ENCODE measurements at places on chromosomes 3 and 15.

GRCh38 chr15:56782306-56782705 lies 49.0 kb upstream of the ZNF280D start:
- DNase-seq: no peak

GRCh38 chr3:55868347-55868746 lies 381.2 kb upstream of the WNT5A start:
- DNase-seq: no peak

- no peak for DNase-seq
Observed at GRCh38 chr3:14214764-14215163, 36.1 kb downstream of the LSM3 start.

GRCh38 chr3:127067116-127067910 lies 84.4 kb downstream of the PLXNA1 start:
- no peak for DNase-seq

- DNase-seq: peak; percentile 87
Observed at GRCh38 chr15:56871185-56871584, 47.3 kb upstream of the TCF12 start.

- DNase-seq: no peak
Observed at GRCh38 chr3:66577426-66578203, 76.8 kb upstream of the LRIG1 start.

DNA sequence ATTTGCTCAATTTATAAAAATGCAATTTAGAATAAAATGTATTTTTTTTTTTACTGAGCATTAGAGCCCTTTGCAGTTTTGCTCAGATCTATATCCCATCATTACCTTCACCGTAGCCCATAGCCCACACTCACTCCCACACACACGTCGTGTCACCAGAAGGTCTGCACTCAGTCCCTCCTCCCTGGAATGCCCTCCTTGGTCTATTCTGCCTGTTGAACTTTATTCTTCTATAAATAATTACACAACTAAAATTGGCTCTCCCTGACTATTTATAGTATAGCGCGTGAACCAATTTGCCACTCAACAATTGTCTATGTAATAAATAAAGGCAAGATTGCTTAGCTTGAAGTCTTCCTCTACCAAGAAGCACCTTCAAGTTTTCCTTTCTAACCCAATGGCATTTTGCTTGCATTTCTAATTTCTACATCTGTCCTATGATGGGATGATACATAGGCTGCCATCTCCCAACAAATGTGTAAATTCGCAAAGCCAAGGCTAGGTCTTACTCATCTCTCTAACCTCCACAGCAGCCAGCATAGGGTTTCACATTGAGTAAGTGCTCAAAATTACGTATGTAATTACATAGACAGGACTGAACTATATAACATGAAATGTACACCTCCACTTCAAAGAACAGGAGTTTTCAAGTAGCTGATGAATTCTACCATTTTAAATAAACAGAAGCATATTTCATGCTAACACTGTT lies 172.0 kb upstream of the HES1 start:
- no peak for DNase-seq

- no peak for DNase-seq
Observed at GRCh38 chr3:152339881-152340505, 71.3 kb downstream of the MBNL1 start.

DNA sequence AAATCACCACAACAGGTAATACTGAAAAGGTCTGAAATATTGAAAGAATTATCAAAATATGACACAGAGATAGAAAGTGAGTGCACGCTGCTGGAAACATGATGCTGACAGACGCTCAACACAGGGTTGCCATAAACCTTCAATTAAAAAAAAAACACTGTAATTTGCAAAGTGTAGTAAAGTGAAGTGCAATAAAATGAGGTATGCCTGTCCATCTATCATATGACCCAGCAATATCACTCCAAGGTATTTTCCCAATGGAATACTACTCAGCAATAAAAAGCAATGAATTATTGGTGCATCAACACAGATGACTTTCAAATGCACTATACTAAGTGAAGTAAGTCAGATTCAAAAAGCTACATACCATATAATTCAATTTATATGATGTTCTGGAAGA lies 47.6 kb upstream of the SLC12A8 start:
- no peak for DNase-seq

- DNase-seq: no peak
Observed at GRCh38 chr15:85687329-85687728, 107.4 kb downstream of the KLHL25 start.

GRCh38 chr3:198017090-198017489 lies 57.1 kb downstream of the LMLN start:
- no peak for DNase-seq

- DNase-seq: peak; percentile 32
Observed at GRCh38 chr3:29805757-29806156, 524.9 kb downstream of the RBMS3 start.

- no peak for DNase-seq
Observed at GRCh38 chr15:79219393-79220056, 63.0 kb upstream of the ANKRD34C start.

DNA sequence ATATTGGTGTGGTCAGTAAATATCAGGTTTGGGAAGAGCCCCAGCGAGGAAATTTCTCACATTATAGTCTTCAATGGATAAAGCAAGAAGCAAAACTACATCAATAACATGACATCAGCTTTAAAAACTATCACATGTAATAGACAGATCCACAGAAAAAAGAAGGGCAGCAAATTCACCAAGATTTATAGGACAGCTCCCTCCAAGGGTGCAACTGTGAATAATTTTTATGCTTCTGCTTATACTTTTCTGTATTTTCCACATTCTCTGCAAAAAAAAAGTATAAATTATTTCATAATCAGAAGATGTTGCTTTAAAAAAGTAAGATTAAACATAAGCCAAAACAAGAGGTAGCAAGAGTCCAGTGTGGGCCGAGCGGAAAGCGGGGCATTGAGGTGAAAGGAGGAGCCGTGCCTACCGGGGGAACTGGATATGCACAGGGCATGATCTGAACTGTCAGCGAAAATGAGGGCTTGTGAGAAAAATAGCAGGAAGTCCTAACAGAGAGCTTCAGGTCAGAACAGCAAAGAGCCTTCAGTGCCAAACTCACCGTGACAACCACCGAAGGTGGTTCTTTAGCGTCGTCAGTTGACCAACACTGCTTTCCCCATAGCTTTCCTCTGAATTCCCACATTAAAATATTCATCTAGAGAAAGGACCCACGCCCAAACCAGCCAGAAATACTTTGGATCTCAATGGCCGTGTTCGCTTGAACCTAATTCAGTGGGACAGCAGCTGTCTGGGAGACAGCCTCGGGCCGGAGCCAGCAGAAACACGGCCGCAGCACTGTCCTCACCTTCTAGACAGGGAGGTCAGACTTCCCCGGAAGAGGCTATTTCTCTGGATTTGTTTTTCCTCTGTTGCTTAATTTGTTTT lies 59.8 kb downstream of the FAM174B start:
- no peak for DNase-seq

DNA sequence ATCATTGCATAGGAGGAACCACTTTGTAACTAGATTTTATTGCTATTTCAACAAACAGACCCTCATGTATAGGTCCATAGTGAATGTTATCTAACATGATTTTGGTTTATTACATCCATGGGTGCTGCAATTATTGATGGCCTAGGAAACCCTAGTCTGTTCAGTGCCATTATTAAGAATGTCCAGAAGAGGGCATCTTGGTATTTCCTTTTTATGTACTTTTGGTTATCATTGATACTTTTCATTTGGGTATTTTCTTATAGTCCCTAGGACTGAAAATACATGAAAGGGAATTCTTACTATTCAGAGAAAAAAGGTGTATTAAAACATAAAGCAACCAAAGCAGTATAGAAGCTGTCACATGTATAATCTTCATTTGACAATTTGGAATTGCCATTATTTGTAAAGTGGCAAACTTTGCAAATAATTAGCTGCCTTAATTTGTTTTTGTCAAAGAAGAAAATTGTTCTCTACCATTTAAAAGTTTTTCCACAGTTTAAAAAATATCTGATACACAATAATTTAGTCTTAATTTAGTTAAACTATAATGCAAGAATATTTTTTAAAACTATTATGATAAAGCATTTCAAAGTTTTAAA lies 48.7 kb downstream of the CNOT10 start:
- DNase-seq: peak; percentile 33

DNA sequence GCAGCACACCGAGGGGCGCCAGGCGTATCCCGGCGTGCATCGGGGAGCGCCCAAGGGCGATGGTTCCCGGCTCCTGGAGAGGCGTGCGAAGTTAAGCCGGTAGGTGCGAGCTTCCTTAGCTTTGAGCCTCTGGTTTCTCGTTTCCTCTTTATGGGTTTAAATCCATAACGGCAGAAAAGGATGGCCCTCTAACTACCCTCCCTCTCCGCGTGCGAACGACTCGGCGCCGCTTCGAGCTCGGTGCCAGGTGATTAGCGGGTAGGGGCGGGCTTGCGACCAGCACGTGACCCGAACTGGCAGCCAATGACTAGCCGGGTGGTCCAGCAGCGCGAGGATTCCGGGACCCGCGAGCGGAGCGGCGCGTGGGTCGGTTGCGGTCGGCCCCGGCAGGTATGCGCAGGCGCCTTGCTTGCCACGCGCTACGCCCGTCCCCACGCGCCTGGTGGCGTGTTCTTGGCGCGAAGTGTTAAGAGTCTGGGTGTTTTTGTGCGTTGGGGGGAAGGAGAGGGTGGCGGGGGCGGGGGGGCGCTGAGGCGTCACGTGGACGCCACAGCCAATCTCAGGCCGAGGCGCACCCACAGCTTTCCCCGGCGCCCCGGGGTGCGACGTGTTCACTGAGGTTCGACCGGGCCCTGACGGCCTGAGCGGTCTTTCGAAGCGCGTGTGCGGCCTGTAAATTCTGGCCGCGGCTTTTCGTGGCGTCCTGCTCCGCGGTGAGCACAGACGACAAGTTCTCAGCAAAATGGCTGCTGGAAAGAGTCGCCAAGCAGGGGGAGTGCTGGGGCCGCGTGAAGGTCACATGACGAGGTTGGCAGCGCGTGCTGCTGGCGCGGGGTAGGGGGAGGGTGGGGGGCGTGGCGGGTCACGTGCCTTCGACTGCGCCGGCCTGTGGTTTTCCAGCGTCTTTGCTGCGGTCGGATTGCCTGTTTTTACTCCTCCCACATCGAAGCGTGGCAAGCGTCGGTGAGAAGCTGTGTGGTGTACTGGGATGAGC lies 38.7 kb upstream of the MGA start:
- DNase-seq: peak; percentile 83

- no peak for DNase-seq
Observed at GRCh38 chr3:123130079-123130750, 63.4 kb downstream of the PDIA5 start.

GRCh38 chr3:41247055-41248004 lies 48.0 kb downstream of the CTNNB1 start:
- DNase-seq: peak; percentile 44

DNA sequence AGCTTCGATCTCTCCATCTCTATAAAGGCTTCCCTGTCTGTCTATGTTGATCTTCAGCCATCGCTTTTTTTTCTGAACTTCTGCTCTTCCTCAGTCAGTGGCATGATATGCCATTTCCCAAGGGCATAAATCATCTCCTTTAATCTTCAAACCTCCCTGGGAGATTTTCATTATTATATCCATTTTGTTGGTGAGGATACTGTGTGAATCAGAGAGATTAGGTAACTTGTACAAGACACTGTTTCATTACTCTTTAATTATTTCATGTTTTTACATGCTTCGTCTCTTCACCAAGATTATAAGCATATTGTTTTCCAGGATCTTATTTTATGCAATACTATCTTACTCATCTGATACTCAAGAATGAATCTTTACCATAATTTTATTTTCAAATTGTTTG lies 124.8 kb upstream of the ATP11B start:
- DNase-seq: no peak

- no peak for DNase-seq
Observed at GRCh38 chr15:58252586-58253323, 114.6 kb downstream of the AQP9 start.

DNA sequence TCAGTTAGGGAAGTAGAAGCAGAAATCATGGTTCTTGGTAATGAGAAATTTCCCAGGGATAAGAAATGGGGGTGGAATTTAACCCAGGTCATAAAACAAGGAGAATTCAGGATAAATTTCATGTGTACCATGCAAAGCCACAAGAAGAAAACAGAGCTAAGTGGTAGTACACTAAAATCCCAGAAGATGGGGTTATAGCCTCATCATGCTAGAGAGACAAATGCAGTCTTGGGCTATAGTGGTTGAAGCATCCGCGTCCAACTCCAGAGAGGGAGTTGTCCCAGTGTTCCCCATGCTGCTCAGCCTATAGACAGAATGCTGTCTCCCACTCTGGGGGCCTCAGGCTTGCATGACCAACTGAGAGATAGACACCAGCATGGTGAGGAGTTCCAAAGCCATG lies 36.2 kb upstream of the CLRN1 start:
- peak; percentile 72 for DNase-seq

DNA sequence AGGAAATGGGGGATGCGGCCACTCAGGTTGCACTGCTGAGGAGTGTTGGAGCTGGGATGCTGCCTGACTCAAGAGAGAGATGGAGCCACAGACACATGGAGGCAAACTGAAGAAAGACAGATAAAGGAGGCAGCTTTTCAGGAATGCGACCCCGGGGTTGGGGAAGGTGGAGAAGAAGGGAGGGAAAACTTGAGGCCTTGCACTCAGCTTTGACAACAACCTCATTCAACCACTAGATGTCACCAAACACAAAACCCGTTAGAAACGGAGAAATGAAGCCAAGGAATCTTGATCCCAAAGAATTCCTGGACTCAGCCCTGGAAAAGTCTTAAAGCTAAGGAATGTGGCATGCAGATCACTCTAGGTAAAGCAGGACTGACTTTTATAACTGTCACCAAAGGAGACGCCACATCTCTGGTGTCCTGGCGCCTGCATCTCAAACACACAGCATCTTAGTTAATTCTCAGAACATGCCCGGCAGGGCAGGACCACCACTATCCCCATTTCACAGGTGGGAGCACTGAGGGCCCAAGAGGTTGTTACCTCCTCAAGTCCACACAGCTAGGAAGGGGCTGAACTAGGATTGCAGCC lies 59.6 kb upstream of the LMCD1 start:
- DNase-seq: peak; percentile 89

DNA sequence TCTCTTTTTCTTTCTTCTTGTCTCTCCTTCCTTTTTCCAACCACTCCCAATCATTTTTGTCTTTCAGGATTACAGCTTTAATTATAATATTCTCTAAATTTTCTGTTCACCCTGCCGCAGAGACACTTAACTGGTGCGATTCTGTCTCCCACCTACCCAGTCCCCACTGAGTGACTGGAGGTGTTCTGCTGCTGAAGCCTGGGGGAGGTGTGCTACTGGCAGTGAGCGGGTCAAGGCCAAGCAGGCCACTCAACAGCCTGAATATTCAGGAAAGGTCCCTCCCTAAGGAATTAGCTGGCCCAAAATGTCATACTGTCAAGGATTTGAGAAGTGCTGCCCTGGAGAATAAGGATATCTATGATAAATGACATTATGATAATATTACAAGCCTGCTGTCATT lies 126.5 kb downstream of the GABRG3 start:
- DNase-seq: no peak

All from fibroblast of upper back skin (primary cell).